Stimulated activated CD8-positive, alpha-beta memory T cell treated with anti-CD3 and anti-CD28 coated beads, Interleukin-15, amount 100 ng/mL, for 4 hours (primary cell): ENCODE measurements at places on chromosomes 7 and 10.

DNA sequence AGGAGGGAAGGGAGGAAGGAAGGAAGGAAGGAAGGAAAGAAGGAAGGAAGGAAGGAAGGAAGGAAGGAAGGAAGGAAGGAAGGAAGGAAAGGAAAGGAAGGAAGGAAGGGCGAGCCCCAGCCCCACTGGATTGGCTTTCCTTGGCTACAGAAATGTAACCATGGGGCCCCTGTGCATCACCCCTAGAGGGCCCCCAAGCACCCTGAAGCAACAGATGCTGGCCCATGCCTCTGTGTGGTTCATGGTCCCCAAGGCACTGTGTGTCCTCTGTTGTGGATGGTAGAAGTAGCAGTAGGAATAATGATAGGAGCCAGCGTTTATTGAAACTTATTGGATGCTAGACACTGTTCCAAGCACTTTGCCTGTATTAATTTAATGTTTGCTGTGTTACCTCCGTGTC is 116.6 kb upstream of the MACROH2A2 start:
- no peak for DNase-seq

- no peak for DNase-seq
Measured at GRCh38 chr10:58394471-58394870, 9.3 kb downstream of the TFAM start.

GRCh38 chr7:157014635-157015555 is 4.4 kb upstream of the MNX1 start:
- no peak for DNase-seq

DNA sequence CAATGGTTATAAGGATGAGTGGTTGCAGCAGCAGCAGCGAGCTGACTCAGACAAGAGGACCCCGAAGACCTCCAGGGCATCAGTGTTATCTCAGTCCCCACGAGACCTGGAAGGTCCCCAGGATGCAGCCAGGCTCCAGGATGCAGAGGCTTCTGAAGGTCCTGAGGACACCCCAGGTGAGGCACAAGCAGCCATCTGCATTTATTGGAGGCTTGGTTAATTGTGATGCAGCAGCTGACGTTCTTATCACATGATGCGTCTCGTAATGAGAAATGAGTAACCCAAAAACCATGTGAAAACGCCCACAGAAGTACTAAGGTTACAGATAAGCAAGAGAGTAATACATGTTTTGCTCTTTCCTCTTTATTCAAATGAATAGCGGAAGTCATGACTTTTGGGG is 17.4 kb downstream of the C7orf57 start:
- no peak for DNase-seq

- no peak for DNase-seq
Measured at GRCh38 chr7:73809467-73809951, 21.3 kb upstream of the CLDN4 start.
